Epithelial cell of umbilical artery (primary cell): ENCODE measurements at places on chromosomes 13 and 19. TPM values are rescaled to one million over a fixed set of nuclear protein-coding genes. Genes with fewer than 3 reads are reported as not detected.

SOX1 gene
- total RNA-seq = not detected in 2 replicates

C1QTNF9 gene
- total RNA-seq = not detected in 2 replicates

IRGC gene
- not detected in 2 replicates for total RNA-seq

CGB1 gene
- total RNA-seq = not detected in 2 replicates

BEST2 gene
- not detected in 2 replicates for total RNA-seq

TEX26 gene
- not detected in 2 replicates for total RNA-seq

TEKTIP1 gene
- not detected in 2 replicates for total RNA-seq

PPP1R13L gene
- total RNA-seq = 2.9 and 4.2 TPM in 2 replicates

PSG6 gene
- not detected in 2 replicates for total RNA-seq

CYP2A7 gene
- total RNA-seq = not detected in 2 replicates

CCL25 gene
- not detected in 2 replicates for total RNA-seq

ZNF416 gene
- 3.9 and 4.3 TPM in 2 replicates for total RNA-seq

SIGLEC8 gene
- total RNA-seq = not detected in 2 replicates

ICAM5 gene
- under 0.01 and 0.76 TPM in 2 replicates for total RNA-seq

SIGLEC12 gene
- not detected in 2 replicates for total RNA-seq

MISP3 gene
- total RNA-seq = 0.61 TPM in 1 of 2 replicates, not detected in the other

DIAPH3 gene
- 11.4 and 12.0 TPM in 2 replicates for total RNA-seq

ICAM1 gene
- 7.1 and 22.9 TPM in 2 replicates for total RNA-seq

MYO16 gene
- total RNA-seq = not detected in 2 replicates

ZNF470 gene
- 2.3 and 2.7 TPM in 2 replicates for total RNA-seq

TMEM59L gene
- under 0.01 and 0.15 TPM in 2 replicates for total RNA-seq

DIRAS1 gene
- total RNA-seq = under 0.01 TPM in 1 of 2 replicates, not detected in the other

SMG9 gene
- total RNA-seq = 3.2 and 6.1 TPM in 2 replicates

NLRP5 gene
- total RNA-seq = not detected in 2 replicates

ZNF880 gene
- total RNA-seq = 12.3 and 17.5 TPM in 2 replicates

ZNF493 gene
- total RNA-seq = 6.5 and 7.0 TPM in 2 replicates

KIR3DL2 gene
- total RNA-seq = not detected in 2 replicates
